Activated naive CD8-positive, alpha-beta T cell treated with anti-CD3 and anti-CD28 coated beads, Interleukin-2, amount 50 U/mL, for 24 hours (primary cell): ENCODE measurements at places on chromosomes 1 and 21.

DNA sequence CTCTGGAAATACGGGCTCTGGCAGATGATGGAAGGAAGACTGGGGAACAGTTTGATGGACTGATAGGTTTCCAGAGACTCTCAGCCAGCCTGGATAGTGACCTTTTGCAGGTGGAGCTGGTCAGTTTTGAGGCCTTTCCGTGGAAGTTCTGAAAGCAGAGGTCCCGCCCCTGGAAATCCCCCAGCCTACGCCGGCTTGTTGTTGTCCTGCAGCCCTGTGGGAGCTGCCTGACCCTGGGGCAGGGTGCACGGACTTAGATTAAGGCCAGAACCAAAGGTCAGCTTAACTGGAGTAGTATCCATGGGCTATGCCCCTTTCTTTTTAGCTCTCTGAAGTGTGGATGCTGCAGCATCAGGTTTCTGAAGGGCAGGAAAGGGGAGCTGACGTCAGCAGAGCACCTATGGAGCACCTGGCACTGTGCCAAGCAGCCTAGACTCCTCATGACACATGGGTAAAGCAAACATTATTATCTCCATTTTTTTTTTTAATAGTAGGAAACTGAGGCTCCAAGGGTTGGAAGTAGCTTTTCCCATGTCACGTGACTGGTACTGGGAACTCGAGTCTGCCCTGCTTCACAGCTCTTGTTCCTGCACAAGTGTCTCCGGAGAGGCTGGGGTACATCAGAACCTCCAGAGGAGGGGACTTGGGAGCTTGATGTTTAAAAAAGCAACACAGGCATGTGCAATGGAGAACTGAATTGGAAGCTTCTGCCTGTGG is 38.5 kb downstream of the IER5 start:
- no peak for DNase-seq

GRCh38 chr21:33189237-33189636 is 40.5 kb upstream of the IFNAR2 start:
- no peak for DNase-seq

DNA sequence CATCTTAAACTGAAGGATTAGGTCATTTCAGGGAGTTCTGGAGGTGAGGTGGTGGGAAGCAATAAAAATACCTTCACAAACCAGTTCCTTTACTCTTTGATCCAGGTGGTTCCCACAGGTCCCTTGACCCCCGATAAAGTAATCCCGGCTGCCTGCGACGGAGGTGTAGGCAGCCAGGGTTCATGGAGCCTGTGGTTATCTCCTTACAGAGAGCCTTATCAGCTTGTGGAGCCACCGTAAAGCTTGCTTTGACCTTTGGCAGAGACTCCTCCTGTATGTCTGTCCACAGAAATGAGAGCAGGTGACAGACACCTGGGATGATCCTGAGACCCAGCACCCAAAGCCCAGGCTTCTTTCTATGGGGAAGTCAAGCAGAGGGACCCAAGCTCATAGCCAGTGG is 243.4 kb downstream of the KIF26B start:
- DNase-seq = no peak

DNA sequence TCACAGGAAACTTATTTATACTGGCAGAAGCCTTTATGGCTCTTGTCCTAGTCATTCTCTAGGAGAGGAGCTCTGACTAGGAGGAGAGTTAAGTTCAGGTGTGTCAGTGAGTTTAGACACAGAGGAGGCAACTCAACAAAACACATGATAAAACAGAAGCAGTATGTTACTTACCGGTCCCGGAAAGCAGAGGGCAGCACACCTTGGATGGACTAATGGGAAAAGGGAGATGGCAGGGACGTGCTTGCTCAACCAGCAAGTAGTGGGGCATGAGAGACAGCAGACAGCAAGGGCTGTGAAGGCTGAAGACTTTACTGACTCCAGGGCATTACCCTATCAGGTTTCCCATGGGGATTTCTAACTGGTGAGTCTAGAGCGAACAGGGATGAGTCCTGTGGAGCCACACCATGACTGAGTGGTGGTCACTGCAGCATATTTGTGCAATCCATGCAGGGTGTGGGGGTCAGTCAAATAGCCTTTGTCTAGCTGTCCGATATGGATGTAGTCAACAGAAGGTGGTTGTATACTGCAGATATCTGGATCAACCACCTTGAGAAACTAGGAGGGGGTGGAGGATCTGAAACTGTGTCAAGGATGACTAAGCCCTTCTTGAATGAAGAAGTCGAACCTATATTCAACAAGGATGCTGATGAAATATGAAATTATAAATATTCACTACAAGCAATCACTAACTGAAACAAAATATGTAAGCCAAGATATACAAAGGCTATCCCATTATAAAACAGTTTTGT is 596.3 kb upstream of the CHRM3 start:
- DNase-seq = no peak

DNA sequence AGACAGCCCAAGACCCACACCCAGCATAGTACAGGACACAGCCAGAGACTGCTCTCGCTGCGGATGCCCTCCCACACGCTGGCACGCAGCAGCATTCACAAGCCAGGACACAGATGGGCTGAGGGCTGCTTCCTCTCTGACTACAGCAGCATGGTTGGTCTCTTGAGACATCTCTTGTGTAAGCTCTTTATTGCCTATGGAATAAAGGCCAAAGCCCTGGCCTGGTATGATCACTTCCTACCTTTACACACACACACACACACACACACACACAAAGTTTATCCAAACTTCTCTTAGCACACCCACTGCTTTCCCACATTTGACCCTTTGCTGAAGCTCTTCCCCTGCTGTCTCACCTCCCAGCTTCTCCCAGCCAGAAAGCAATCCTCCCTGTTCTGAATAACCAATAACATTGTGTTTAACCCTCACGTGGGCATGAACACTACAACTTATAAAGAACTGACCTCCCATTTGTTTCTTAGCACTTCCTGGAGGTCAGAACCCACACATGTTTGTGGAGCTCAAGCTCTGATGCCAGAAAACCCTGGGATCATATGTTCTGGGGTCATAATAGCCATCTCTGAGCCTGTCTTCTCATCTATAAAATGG is 1.2 kb upstream of the LUZP1 start:
- peak; percentile 25 for DNase-seq

DNA sequence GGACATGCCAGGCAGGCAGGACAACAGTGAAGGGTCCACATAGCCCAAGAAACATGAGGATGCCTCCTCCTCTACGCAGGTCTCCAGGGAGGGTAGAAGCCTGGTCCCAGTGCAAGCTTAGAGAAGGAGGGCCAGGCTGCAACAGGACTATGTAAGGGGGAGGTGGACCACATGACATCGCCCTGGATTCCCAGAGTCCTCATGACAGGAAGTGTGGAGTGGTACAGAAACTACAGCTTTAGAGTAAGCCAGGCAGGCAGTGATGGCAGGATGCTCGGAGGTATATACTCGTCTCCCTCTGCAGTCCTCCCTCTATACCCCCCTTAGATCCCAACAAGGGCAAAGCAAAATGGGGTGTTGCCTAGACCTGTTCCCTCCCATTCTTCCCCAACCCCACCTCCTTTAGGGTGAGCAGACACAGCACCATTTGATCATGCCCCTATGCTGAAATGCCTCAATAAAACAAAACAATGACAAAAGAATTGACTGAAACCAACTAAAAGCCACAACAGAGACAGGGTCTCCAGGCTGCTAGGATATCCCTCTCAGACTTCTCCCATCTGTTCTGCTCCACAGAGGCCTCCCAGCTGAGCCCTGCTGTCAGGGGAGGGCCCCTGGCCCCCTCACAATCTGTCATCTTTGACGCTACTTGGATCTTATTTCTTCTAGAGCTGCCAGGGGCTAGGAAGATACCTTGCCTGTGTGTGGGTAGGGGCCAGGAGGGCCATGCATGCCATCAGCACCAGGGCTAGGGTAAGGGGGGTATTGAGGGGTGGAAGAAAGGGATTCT is 13.1 kb downstream of the FAM78B start:
- DNase-seq = no peak

DNA sequence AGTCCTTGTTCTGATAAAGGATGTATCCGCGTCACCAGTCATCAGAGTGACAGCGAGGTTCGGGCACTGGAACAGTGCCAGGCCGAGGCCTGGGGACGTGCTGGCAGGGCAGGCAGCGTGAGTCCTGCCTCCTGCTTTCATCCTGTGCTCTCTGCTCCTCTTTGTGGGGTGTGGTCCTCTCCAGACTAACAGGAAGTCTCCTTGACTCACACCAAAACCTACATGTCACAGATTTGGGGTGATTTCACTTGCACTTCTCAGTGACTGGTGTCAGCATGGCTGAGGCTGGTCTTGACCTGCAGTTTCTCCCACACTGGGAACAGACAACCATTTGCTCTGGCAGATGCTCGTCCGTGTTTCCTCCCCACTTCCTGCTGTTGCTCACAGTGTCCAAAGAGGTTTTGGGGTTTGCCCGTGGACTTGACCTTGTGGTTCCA is 8.8 kb upstream of the NLRP3 start:
- DNase-seq = peak; percentile 76

- peak; percentile 44 for DNase-seq
Measured at GRCh38 chr1:247857069-247857984, at the start of gene TRIM58. Gene TRIM58, plus strand, starts transcription at chr1:247857187. Its CDS starts 60 bp downstream, at chr1:247857247.

DNA sequence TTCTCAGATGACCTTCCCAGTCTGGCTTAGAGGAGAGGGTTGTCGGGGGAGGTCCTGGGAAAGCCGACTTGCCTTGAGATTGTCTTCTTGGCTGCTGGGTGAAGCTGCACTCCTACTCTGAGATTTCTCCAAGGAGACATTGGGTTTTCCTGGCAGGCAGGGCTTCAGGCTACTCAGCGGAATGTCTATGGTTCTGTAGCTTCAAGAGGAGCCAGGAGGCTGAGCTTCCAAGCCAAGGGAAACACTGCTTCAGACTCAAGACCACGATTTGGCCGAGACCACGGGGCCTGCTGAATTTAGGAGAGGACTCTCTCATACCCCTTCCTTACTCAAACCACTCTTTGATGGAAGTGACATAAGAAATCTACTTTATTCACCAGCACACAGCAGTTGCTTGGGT is 67.8 kb downstream of the NTMT2 start:
- no peak for DNase-seq

GRCh38 chr1:4468804-4469514 is 185.4 kb upstream of the AJAP1 start:
- DNase-seq = no peak

DNA sequence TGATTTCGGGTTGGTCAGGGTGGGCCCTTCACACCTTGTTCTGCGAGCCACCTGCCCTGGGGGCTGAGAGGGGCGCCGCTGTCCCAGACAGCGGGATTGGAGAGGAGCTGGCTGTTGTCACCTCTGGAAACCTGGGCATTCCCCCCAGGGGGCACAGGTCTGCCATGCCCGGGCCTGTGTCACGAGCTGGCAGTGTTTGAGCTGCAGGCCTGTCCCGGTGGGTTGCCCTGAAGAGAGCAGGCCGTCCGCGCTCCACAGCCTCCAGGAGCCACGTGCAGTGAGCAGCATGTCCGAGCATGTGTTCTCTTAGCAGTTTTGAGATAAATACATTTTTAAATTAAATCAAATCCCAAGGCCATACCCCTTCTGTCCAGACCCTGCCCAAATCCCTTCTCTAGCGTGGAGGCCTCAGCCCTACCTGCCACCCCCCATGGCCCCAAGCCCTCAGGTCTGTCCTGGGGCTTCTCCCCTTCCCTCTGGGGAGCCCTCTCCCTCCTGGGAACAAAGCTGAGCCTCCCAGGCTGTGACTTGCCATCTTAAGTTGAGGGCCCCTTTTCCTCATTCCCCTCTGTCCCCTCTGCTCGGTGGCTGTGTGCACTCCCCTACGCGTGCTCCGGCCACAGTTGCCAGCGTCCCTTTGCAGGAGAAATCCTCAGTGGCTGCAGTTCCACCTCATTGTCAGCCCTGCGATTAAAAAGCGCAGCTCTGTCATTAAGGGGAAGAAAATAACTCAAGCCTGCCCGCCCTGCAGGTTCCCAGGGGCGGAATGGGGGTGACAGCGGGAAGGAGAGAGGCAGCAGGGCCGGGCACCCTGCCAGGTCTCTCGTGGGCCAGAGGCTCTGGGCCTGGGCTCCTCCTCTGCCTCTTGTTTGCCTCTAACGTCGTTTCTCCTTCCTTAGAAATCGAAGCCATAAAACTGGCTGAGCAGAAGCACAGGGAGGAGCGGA is 26.6 kb downstream of the SLX9 start:
- DNase-seq = no peak

- DNase-seq = peak; percentile 77
Measured at GRCh38 chr1:153922076-153922971, 448 bp downstream of the GATAD2B start.

GRCh38 chr1:152461544-152461943 is 47.5 kb upstream of the CRNN start:
- peak; percentile 67 for DNase-seq

DNA sequence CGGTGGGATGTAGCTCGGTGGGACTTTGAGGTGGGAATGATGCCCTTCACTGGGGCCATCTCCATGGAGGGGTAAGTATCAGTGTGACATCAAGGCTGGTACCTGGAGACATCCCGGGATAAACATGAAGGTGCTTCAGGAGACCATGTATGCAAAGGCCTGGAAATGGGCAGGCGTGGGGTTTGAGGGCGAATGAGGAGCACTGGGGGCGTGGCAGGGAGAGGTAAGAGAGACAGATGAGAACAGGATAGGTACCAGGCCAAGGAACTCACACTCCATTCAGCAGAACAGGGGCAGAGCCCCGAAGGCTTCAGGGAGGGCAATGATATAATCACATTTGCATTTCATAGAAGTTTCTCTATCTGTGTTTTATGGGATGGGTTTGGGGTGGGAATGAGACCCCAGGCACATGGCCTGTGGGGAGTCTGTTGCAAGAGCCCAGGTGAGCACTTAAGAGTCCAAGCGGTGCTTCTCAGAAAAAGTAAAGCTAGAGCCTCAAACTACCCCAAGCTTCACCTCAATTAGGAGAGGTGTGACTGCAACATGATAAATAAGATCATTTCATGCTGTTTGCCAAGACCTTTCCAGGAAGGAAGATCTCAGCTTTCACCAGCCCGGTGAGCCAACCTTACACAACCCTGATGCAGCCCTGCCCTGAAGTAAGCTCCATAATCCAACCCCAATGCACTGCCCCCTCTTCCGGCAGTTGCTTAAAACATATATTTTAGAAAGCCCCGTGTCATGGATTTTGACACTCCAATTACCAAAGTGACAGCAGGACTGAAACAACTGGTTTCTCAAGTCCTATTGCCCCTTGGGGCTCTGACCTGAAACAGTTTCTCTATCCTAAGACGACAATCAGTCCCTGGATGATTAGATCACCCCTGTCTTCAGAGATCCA is 7.4 kb downstream of the S100A9 start:
- DNase-seq = no peak

- DNase-seq = no peak
Measured at GRCh38 chr21:32757804-32758203, 13.8 kb downstream of the PAXBP1 start.

DNA sequence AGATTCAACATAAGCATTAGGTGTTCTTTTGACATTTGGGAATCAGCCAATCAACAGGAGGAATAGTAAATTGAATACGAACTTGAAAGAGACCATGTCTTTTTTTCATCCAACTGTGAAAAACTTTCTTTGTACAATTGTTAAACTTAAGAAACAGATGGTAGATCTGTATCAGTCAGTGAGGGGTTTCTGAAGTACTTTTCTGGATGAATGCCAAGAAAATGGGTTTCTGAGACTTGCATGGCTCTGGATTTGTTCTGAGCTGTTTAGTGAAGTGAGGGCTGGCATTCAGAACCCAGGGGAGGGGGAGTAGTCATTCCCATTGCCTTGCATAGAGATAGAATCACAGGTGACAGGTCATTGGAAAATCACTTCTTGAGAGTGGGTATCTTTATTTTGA is 37.4 kb downstream of the PTPRC start:
- DNase-seq = no peak

- DNase-seq = no peak
Measured at GRCh38 chr1:108817811-108818210, 39.1 kb downstream of the AKNAD1 start.

GRCh38 chr1:241612533-241613477 is 27.4 kb downstream of the CHML start:
- DNase-seq = no peak
